ENCODE measurements at places on chromosomes 16 and 17.
A peak's percentile ranks its signal among the peaks of the same experiment; 100 is the strongest.

DNA sequence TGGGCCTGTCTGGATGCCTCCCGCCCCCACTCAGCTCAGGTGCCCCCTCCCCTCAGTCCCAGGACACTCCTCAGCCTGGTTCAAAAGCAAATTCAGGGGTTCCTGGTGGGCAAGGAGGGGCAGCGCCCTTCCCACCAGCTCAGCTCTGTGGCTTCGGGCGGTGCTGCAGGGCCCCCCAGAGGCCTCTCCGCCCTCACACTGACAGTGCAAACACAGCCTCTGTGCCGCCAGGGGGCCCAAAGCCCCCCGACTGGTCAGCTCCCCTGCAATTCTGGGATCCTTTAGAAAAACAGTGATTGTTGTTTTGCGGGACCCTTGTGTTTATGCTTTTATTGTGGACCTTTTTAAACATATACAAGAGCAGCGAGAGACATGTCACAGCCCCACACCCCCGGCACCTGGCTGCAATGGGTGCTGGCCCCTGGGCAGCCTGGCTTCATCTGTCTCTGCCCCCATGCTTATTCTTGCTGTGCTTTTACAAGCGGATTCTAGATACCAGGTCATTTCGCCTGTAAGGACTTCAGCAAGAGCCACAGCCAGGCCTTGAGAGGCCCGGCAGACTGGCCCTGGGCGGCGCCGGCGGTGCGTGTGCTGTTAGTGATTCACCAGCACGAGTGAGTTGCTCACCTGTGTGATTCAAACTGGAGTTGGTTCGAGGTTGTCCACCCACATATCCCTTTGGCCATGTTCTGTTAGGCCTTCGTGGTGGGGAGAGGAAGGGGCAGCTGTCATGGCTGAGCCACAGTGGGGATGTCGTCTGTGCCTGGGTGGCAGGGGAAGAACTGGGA, 21.2 kb downstream of the ZNF469 start:
- DNase-seq: no peak

GRCh38 chr17:55705847-55706246, 16.8 kb downstream of the TMEM100 start:
- DNase-seq: peak; percentile 46

- DNase-seq: peak; percentile 60
These were observed 2.8 kb upstream of the UBTF start for GRCh38 chr17:44222112-44222869.

GRCh38 chr17:55570391-55570790, 59.1 kb upstream of the SMIM36 start:
- no peak for DNase-seq

DNA sequence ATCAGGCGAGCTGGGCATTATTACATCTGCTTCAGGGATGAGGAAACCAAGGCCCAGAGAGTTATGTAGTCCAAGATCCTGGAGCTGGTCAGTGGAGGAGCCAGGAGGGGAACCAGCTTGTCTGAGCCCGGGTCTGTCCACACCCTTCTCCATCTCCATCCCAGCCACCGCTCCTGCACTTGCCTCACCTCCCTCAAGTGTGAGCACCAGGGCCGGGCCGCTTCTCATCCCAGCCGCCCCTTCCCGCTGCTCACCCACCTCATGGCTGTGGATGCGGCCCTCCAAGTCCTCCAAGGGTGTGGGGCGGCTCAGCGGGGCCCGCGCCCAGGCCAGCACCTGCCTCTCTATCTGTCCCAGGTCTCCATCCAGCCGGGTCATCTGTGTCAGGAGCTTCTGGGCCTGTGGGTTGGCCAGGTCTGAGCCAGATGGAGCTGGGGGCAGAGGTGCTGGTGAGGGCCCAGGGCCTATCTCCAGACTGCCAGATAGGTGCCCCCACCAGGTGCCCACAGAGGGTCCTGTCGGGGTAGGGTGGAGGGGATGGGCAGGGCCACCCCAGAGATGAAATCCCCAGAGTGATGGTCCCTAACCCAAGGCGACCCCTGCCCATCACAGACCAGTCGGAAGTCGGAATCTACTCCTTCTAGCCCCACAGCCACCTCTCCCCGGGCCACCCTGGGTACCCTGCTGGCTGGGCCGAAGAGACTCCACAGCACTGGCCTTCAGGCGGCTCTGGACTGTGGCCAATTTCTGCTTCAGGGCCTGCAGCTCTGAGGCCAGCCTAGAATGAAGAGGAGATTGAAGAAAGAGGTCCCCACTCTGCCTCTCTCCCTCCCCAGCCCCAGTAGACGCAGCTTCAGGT, 9.4 kb downstream of the EVPL start:
- DNase-seq: no peak

- DNase-seq: no peak
These were observed 211.5 kb downstream of the SOX9 start for GRCh38 chr17:72332367-72332766.

- DNase-seq: peak; percentile 79
These were observed 3.7 kb upstream of the MYL4 start for GRCh38 chr17:47205419-47205963.

DNA sequence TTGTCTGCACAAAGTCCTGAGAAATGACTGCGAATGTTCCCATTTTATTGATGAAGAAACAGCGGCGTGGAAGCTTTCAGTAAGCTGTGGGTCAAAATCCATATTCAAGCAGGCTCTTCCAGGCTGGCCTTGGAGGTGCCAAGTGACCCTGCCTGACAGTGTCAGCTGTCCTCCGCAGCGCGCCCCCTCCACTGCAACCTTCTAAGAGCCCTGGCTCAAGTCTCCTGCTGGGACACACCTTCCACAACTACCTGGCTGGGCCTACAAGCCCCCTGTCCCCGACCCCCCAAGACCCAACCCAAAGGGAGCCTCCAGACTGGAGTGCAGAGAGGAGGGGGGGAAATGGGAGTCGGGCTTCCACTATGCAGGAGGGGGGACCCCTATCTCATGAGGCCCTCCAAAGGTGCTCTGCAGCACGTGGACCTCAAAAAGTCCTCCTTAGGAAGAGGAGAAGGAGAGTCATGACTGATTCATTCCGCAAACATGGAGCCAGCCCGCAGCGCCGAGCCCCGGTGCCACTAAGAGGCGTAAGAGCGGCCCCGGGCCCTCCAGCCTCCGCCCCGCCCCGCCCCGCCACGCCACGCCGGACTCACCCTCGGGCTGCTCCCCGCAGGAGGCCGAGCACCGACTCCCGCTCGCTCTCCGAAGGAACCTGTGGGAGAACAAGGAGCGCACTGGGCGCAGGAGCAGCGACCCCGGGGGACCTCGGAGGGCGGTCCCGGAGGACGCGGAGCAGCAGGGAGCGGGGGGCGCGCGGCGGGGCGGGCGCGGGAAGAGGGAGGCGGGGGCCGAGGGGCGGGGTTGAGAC, 574 bp downstream of the MPP3 start:
- no peak for DNase-seq

DNA sequence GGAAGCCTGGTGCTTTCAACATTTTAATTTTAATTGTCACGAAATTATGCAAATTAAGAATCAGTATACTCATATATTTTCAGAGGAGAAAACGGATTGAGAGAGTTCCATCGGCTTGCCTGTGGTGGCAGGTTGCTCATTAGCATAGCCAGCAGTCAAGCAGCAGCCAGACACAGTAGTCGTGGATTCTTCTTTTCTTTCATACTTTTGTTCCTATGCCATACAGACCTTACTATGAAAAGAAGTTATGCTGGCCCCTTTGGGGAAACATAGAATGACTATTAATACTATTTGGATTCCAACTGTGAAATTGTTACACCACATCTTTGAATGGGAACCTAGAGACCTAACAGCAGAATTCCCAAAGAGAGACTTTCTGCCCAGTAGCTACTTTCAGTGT, 617.7 kb upstream of the CA10 start:
- no peak for DNase-seq

- peak; percentile 86 for DNase-seq
These were observed 46.4 kb upstream of the KLHDC4 start for GRCh38 chr16:87812200-87812656.

- no peak for DNase-seq
These were observed 10.7 kb upstream of the CBX4 start for GRCh38 chr17:79849953-79850352.

DNA sequence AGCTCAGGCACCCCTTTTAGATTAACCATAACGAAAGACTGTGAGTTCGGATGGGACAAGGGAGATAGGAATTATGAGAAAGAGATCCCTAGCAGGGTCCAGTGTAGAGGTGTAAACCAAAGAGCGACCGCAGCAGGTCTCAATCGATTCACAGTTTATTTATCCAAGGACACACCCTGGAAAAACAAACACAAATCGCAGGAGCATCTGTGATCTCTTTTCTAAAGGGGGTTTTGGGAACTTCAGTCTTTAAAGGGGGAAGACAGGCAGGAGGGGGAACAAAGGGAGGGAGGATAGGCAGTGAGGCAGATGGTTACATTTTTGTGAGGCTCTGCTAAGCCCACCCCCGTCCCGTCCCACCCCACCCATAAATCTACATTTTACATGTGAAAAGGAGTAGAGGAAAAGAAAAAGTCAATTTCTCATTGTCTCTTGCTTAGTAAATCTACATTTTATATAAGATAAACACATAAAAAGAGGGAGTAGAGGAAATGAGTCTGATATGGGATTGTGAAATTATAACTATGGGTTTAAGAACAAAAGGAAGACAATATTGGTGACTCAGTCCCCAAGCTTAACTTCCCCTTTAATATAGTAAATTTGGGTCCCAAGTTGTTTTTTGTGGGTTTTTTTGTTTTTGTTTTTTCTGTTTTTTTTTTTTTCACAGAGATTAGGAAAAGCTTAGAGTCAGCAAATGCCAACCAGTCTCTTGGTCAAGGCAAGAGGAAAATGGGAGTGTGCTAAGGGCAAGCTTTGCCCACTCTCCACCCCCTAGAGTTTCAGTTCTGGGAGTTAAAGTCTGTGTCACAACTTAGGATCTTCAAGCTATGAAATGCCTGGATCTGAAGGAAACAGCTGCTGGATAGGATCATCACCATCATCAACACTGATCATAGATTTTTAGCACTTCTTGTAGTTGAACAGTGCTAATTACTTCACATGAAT, 160.9 kb upstream of the CDH5 start:
- peak; percentile 77 for DNase-seq

GRCh38 chr17:74768069-74768762, 7.9 kb downstream of the NAT9 start:
- DNase-seq: no peak

DNA sequence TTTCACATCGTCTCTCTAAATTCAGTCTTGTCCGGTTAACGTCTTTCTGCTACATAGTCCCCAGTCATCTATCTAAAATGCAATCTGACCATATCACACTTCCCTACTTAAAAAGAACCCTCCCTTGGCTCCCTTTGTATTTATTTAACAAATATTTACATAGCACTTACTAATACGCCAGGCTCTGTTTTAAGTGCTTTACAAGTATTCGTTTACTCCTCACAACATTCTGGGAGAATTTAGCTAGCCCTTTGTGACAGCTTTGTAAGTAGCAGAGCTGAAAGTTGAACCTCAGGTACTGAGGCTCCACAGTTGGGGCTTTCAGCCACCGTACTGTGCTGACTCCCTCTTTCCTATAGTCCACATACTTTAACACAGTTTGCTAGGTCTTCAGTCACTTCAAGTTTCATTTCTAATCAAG, 9.2 kb downstream of the PAFAH1B1 start:
- DNase-seq: no peak

- peak; percentile 91 for DNase-seq
These were observed 63.6 kb downstream of the SCNN1B start for GRCh38 chr16:23365602-23366240.

Measured in DMS153 (cell line).